ENCODE measurements at places on chromosomes 11 and 22.

DNA sequence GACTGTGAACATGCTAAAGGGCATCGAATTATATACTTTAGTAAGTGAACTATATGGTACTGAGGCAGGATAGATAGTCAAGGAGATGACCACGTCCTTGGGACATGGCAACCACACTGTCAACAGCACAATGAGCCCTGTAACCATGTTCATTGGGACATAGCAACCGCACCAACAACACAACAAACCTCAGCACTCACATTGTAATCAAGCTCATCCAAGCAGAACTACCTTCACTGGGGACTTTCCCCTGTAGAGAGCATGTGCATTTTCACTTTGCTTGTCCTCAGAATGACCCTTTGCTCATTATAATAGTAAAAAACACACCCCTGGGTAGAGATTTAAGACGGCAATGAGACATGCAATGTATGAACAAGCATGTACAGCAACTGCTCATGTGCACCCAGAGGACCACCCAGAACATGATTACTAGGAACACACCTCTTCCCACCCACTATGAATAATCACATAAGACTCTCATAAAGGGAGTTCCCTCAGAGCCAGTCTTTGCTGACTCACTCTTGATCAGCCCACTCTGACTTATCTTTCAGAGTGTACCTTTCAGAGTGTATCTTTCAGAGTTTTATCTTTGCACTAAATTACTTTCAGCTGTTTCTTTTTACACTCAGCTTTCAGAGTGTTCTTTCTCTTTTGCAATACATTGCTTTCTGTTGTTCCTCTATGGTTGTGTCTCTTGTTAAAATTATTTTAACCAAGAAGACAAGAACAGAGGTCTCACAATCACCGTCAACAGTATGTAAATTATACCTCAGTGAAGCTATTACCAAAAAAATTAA, 4.1 kb upstream of the PLAAT2 start:
- DNase-seq: peak; percentile 61

DNA sequence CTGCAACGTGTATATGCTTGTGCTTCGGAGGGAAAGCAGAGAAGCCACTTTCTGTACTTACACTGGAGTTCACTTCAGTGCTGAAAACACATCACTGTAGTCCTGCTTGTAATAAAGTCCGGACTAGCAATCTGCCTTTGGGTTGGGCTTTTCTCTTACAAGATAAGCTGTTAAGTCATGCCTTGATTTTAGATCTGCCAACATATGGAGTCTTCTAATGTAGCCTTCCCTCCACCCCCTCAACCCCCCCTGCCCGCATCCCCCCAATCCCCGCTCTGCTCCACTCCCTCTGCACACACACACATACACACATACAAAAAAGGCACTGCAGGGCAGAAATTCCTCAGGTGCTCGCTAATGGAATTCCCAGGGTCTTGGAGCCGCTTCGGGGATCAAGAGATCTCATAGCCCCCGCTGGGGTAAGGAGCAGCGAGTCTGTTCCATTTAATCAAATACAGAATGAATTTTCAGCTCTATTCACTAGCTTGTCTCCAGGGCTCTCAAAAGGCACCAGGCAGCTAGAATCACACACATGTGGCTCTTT, 3.4 kb downstream of the CDON start:
- no peak for DNase-seq

DNA sequence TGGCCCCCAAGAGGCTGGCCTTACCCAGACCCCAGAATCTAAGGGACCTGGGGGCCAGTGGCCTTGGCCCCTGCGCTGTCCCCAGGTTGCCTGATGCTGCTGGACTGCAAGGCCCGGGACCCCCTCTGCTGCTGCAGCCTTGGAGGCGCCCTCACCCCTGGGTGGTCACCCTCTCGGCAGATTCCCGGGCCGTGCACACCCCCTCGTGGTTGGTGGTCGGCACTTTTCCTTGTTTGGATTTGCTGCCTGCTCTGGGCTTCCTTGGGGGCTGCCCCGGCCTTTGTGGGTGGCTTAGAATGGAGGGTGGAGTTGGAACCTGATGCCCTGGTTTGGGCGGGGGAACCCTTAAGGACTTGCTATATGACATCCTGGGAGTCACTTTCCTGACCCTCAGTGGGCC, 5.3 kb downstream of the RIN1 start:
- DNase-seq: no peak

DNA sequence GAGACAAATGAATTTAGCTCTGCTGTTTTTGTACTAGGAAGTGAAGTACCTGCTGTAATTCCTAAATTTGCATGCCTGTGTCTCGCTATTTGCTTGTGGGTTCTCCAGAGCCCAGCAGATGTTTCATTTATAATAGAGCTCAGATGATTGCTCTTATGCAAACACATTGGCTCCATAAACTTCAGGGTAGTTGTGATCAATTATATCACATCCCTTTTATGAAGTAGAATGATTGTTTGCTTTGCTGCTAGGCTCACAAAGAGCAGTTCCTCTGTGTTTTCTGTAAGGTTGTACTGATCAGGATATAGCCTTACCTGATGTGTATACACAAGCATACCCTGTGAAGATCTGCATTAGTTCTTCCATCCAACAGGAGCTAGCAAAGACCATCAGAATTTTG, 64.1 kb downstream of the C11orf87 start:
- DNase-seq: no peak

DNA sequence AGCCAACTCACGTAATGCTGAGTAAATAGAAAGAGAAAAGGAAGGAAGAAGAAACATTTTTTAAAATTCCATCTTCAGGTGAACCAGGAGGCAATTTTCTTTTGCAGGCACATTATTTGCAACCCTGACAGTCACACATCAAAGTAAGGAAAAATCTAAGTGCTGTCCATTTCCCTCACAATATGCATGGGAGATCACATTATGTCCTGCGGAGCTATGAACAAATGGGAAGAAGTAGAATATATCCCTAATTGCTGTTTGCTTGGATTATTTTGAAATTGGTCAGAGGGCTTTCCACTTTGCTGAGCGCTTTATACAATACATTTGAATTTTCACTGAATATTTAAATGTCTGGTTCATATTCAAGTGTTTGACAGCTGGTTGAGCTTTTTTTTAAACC, 133.8 kb upstream of the API5 start:
- DNase-seq: no peak

- peak; percentile 14 for DNase-seq
Measured at GRCh38 chr11:54558919-54559318, 44.9 kb downstream of the OR4C46 start.

DNA sequence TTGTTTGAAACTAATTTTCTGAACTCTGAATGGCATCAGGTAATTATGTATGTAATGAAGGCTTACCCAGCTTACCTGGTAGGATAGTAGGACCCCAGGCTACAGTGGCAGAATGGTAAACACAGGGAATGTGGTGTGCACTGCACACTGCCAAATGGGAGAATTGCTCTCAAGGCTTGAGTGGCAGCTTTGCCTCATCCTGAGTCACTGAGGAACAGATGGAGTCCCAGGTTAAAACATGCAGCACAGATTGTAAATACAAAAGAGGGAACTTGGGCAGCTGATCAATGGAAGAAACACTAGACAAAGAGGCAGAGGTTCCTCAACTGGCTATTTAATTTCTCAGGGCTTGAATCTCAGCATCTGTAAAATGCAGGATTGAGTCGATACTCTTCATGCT, 24.4 kb downstream of the GPR83 start:
- DNase-seq: no peak
